ENCODE measurements at places on chromosomes 3 and 15.

- no peak for DNase-seq
These were observed 51.8 kb downstream of the FMN1 start for GRCh38 chr15:33142708-33143107.

DNA sequence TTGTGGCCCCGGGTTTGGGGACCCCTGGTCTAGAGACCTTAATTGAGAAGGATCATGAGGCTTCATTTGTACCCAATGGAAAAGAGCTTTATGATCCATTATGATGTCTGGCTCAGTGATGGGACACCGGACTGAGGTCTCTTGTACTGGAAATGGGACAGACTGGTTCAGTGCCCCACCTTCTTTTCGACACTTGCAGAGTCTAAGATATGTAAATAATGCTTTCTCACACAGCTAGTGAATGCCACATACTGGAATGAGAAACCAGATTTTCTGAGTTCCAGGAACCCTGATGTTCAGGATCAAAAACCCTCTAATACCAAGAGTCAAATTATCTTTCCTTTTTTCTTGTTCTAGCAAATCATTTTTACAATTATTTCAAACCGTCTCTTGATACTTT is 116.3 kb upstream of the ARPP21 start:
- DNase-seq = no peak

GRCh38 chr3:96960661-96961330 is 146.4 kb downstream of the EPHA6 start:
- DNase-seq = no peak

- no peak for DNase-seq
These were observed 16.8 kb downstream of the LPP start for GRCh38 chr3:188170461-188171459.

DNA sequence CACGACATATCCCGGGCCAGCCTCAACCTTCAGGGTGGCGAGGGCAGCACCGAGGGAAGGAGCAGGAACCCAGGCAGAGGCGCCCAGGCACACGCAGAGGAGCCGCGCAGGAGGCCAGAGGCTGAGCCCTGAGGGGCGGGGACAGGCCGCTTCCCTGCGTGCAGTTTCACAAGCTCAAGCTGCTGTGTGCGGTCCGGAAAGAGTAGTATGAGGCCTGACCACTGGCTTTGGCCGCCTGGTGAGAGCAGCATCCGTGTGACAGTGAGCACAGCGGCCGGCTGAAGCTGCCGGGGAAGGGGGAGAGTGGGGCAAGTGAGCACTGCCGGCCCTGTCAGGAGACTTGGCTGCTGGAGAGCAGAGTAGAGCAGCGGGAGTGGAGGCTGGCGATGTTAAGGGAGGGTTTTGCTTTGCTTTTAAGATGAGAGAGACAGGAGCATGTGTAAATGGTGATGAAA is 8.7 kb downstream of the ZDHHC19 start:
- DNase-seq = no peak

- DNase-seq = no peak
These were observed at the start of gene CLDN16 for GRCh38 chr3:190387578-190388213. CLDN16 (plus strand) TSS chr3:190388163; CDS start chr3:190388330, 167 bp downstream.

DNA sequence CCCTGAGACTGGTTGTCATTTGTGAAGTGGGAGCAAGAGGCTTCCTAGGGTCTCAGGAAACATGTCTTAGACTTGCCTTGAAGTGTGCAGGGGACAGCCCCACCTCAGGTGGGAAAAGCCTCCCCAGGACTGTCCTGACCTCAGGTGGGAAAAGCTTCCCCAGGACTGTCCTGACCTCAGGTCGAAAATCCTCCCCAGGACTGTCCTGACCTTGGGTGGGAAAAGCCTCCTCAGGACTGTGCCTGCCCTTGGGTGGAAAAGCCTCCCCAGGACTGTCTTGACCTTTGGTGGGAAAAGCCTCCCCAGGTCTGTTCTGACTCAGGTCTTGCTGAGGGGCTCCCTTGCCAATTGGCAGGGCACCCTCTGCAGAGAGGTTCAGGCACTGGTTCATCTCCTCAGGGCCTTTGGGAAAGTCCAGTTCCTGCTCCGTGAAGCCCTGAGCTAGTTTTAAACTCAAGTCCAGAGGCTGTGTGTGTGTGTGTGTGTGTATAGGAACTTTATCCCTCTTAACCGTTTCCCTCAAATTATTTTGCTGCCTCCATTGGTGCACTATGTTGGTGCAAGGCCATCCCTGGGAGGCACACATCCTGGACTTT is 64.7 kb downstream of the WNT7A start:
- DNase-seq = no peak

DNA sequence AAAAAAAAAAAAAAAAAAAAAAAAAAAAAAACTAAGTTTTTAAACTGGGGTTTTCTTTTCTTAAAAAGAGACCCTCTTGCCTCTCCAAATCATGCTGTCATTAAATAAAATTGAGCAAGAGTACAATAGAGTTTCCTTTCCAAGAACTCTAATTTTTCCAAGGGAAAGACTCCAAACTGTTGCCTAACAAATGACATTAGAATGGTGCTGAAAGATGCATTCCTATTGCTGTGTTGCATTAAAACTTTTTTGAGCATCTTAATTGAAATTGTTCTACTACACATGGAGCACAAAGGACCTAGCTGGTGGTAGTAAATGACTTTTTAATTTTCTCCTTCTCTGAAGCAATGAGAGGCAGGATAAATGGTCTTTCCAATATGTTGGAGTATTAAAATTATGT is 469.1 kb upstream of the ARHGEF26 start:
- DNase-seq = no peak

GRCh38 chr3:115071166-115071565 is 75.9 kb downstream of the ZBTB20 start:
- no peak for DNase-seq

DNA sequence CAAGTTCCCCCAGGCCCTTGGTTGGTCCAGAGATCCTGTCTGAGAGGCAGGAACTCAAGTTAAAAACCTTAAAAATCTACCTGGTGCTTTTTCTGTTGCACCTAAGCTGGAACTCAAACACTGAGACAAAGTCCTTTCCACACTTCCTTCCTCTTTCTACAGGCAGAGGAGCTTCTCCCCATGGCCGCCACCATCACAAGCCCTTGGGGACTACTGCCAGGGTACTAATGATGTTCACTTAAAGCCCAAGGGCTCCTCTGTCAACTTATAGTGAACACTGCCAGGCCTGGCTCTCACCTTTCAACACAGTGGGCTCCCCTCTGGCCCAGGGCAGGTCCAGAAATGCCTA is 26.0 kb downstream of the TM4SF18 start:
- DNase-seq = no peak

- DNase-seq = no peak
These were observed 669.7 kb downstream of the ROBO1 start for GRCh38 chr3:79097964-79098660.

GRCh38 chr3:23068016-23068728 is 135.0 kb upstream of the UBE2E2 start:
- no peak for DNase-seq

DNA sequence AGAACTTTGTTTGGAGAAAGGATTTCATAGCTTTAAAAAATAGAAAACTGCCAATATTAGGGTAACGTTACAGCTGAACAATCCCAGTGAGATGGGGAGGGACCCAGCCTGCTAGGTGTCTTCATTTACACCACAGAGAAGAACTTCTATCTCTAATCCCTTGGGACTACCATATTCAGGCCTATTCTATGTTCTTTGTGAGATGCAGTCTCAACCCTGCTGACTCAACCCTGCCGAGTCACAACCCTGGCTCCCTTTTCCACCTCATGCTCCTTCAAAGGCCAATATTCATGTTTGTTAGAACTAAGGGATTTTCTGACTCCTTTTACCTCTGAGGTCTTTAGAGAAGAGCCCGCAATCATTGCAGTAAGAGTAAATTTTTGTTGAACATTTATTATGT is 350.5 kb downstream of the EPHB1 start:
- no peak for DNase-seq

DNA sequence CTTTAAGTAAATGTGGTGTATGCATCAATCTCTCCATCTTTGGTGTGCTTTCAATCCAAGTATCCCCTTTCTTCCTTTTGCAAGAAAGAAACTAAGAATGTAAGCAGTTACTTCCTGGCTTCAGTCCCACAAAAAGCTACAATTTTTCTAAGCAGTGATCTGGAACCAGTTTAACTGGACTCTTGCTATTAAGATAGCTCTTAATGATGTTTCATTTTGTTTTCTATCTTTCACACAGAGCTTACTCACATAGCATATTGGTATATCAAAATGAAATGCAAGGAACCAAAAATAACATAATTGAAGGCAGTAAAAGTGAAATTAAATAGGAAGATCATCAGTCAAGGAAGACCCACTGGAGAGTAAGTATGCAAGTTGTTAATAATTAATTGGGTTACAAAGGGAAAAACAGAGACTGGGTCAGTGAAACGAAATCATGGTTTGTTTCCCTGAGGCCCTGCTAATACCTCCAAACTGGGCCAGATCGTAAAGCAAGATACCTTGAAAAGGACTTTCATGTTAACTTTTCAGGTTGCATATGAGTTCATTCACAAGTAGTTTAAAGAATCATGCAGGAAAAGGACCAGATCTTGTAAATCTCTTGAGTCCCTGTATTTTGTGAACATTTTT is 41.9 kb downstream of the GPR160 start:
- no peak for DNase-seq

DNA sequence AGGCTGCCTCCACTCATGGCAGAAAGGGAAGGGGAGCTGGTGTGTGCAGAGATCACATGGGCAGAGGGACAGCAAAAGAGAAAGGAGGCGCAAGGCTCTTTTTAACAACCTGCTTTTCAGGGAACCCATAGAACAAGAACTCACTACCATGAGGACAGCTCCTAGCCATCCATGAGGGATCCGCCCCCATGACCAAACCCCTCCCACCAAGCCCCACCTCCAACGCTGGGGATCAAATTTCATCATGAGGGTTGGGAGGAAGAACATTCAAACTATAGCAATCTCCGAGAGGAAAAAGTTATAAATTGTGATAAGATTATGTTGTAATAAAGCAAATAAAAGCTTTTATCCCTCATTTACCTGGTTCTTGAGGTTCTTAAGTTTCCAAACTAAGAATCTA is 84.7 kb upstream of the LMCD1 start:
- DNase-seq = no peak

DNA sequence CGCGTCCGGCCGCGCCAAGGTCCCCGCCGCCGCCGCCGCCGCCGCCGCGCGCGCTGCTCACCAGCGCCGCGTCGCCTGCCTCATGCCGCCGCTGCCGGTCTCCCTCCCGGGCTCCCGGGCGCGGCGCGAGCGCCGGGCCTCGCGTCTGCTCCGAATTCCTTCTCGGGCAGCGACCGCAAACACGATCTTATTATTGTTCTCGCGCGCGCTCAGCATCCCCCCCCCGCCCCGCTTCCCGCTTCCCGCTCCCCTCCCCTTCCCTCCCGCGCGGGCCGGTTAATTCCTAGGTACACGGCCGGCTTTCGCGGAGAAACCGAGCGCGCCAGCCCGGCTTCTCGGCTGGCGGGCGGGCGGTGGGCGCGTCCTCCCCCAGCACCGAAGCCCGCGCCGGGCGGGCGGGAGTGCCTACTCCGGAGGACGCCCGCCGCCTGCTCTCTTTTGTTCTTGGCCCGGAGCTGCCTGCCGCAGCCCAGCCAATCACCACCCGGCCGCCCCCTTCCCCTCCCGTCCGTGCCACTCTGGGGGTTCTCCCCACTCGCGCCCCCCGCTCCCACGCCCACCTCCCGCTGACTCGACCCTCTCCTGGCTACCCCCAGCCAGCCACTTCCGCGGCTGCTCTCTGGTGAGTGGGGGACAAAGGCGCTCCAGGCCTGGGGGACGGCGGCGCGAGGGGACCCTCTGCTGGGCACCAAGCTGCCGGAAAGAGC is at the start of gene HDGFL3:
Gene HDGFL3 (minus strand): TSS at position 164 of the 707 bp plus-strand sequence. CDS start 409 bp downstream, outside the sequence.
- DNase-seq = no peak

GRCh38 chr15:87489902-87490665 is 766.5 kb downstream of the NTRK3 start:
- no peak for DNase-seq

DNA sequence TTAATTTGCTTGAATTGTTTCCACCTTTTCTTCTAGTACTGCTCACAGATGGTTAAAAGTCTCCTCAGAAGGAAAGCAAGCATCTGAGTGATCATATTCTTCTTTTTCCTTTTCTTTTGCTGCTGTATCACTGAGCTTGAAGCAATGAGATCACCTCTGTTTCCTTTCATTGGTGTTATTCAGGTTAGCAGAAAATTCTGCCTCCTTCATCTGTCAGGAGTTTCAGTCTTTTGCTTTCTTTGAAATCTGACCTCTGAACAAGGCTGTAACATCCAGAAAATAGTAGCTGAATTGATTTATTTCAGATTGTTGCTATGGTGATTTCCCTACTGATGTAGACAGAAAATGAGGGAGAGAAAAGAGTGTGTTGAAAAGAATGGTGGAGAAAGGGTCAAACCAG is 343.0 kb downstream of the MFSD1 start:
- DNase-seq = no peak

DNA sequence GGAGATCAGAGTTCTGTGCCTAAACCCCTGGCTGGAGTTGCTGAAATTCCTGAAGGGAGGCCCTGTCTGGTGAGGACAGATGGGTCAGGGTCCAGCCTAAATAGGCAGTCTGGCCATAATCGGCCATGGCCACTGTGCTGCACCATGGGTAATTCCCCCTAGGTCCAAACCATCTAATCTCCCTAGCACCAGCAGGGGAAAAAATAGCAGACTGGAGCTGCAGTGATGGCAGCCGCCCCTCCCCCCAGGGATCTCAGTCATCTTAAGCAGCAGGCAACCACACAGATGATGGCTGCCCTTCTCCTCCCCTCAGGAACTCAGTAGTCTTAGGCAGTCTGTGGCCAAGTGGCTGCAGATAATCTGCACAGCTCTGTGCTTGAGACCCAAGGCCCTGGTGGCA is 68.4 kb upstream of the CD96 start:
- no peak for DNase-seq

GRCh38 chr3:129261894-129262293 is 12.5 kb downstream of the COPG1 start:
- DNase-seq = no peak

DNA sequence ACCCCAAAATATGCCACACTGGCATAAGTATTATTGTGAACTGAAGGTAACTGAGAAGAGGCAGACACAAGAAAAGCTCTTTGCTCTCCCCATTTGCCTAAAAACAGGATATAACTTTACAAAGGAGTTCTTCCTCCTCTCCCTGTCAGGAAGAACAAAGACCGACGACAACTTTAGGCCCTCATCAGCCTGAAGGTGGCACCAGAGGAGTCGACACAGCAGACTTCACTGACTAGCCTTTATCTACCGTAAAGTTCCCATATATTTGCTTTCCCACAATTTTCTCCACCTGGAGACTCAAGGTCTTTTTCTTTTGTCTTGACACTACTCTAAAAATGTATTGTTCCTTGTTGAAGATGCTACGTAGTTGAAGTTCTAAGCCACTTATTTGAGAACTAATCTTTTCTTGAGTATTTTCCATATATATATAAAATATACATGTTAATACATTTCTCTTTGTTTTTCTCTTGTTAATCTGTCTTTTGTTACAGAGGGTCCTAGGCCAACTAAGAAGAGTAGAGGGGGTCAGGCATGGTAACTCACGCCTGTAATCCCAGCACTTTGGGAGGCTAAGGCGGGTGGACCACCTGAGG is 16.2 kb upstream of the XIRP1 start:
- no peak for DNase-seq

DNA sequence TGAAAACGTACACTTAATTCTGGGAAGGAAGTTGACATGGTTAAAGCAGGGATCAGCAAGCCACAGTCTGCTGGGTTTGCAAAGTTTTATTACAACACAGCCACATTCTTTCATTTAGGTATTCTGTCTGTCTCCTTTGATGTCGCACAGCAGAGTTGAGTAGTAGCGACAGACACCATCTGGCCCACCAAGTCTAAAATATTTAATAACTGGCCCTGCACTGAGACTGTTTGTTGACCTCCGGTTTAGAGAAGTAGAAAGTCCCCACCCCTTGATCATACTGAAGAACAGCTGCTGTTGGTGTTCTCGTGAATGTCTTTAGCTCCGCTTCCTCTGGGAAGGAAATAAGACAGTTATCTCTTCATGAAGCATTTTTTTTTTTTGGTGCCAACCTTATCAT is 66.2 kb downstream of the MCTP2 start:
- DNase-seq = no peak
